ENCODE measurements at places on chromosomes 1 and 21.

GRCh38 chr1:153624965-153625611 is 2.2 kb downstream of the S100A13 start:
- no peak for DNase-seq

GRCh38 chr1:53736290-53736689 is 2.7 kb downstream of the GLIS1 start:
- no peak for DNase-seq

DNA sequence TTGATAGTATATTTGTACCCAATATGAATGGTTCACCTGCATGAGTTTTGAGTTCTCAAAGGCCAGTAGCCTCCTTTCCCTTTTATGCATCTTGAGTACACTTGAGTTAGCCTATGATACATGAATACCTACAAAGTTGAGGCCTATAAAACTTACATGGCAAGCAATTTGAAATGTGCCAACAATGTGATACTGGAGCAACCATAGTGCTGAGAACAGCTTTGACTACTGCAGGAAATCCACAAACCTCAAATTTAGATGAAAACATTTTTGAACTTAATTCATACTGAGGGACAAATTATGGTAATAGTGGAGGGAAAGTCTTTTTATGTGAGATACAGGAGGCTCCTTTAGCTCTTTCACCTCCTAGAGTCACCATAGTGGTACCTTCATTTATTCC is 37.4 kb downstream of the LEPR start:
- no peak for DNase-seq

GRCh38 chr1:178490967-178491366 is 5.8 kb downstream of the CLEC20A start:
- no peak for DNase-seq

GRCh38 chr1:220213382-220213983 is 58.8 kb downstream of the RAB3GAP2 start:
- no peak for DNase-seq

DNA sequence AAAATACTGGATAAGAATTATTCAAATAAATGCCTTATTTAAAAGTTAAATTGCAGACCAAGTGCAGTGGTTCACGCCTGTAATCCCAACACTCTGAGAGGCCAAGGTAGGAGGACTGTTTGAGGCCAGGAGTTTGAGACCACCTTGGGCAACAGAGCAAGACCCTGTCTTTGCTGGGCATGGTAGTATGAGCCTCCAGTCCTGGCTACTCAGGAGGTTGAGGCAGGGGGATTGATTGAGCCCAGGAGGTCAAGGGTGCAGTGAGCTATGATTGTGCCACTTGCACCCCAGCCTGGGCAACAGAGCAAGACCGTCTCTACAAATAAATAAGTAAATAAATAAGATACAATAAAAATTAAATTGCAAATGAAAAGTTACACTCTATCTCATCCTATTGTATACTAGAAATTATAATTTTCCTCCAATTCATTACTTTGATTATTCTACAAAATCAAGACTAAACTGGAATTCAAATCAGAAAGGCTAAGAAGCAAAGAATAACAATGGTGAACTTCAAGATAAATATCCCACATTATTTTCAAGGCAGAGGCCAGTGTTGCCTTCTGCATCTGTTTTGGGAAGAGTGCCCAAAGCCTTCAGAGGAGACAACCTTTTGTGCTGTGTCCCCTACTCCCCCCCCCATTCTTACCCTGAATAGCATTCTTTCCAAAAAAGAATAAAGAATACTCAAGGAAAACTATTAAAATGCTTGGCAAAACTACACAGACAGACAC is 73.3 kb upstream of the IRF2BP2 start:
- DNase-seq, result no peak

GRCh38 chr21:46171996-46172862 is 12.0 kb downstream of the SPATC1L start:
- no peak for DNase-seq

- no peak for DNase-seq
Measured at GRCh38 chr1:14598007-14598497, 433 bp upstream of the KAZN start.

GRCh38 chr1:14138135-14138506 is 438.1 kb downstream of the PRDM2 start:
- no peak for DNase-seq

DNA sequence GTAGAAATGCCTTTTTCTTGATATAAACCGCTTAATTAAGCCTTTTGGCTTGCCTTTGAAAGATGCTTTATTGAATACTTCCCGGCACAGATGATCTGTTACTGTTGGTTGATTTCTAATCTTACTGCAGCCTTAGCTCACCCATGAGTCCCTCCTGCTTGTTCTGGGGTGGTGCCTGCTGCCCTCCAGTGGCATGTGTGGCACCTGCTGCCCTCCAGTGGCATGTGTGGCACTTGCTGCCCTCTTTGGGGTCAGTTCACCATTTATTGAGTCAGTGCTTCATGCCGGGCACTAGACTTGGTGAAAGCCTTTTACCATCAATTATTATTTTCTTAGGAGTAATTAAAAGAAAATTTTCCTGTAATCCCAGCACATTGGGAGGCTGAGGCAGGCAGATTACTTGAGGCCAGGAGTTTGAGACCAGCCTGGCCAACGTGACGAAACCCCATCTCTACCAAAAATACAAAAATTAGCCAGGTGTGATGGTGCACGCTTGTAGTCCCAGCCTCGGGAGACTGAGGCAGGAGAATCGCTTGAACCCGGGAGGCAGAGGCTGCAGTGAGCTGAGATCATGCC is 54.3 kb downstream of the ADARB1 start:
- DNase-seq, result peak; percentile 61

DNA sequence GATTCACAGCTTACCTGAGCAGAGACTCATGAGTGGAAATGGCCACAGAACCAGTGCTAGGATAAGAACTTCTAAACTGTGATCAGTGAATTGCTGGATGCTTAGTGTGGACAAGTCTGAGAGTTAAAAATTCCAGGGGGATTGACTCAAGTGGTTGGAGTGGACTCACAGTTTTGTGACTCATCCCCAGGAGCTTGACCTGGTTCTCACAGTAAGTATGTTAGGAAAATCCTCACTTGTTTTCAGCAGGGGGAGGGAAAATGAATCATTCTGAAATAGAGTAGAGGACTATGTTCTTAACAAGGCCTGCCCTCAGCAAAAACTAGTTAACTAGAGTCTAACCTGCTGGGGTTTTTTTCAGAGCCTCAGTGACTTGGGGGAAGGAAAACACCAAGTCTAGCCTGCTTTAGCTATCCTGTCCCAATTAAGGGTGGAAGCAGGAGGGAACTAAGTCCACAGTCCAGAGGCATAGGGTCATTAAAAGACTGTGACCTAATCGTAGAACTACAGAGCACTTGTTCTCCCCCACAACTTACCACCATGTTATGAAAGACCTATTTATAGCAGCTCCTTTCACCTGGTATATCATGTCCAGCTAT is 6.1 kb upstream of the CDC73 start:
- DNase-seq, result no peak

DNA sequence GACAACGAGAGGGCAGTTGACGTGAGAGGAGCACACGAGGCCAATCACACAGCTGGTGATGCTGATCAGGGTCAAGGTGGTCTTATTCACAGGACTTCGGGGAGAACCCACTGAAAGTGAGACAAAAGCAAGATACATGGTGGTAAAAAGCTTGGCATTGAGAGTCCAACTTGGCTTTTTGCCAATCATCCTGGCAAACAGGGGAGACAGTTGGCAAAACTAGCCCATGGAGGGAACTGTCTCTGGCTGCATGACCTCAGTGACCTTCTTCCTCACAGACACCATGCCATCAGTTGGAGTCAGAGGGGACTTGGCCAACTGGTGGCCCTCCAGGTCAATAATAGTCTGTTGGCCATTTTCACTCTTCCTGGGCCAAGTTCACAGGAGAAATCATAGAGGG is 139.9 kb downstream of the ASTN1 start:
- DNase-seq, result no peak

DNA sequence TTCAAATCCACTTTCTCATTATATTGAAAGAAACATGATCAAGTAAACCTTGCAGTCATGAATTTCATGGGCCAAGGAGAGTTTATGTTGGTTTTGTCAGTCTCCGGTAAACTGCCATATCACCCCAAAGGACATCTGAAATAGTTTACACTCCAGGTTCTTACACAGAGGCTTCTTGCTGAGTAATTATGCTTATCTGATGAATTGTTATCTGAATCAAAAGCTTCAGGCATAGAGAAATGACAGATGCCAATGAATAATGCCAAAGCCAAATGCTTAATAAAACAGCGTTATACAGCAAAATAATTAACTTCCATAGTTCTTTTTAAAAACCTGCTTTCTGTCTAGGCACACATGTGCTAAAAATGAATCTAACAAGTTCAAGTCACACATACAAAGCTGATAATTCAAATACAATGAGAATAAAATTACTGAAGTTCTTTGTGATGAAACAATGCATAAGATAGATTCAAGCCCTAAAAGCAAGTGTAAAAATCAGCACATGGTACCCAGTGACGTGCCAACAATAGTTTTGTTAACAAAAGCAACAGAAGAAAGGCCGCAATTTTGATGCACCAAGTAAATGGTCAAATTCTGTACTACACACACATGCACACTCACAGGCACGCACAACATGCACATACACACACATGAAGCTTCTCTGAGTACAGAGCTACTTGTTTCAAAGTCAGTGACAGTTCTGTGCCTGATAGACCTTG is 109.2 kb downstream of the SLC44A5 start:
- DNase-seq, result no peak

GRCh38 chr21:31397030-31397429 is 53.0 kb upstream of the TIAM1 start:
- DNase-seq, result no peak

- no peak for DNase-seq
Measured at GRCh38 chr1:216142921-216143320, 280.3 kb downstream of the USH2A start.

DNA sequence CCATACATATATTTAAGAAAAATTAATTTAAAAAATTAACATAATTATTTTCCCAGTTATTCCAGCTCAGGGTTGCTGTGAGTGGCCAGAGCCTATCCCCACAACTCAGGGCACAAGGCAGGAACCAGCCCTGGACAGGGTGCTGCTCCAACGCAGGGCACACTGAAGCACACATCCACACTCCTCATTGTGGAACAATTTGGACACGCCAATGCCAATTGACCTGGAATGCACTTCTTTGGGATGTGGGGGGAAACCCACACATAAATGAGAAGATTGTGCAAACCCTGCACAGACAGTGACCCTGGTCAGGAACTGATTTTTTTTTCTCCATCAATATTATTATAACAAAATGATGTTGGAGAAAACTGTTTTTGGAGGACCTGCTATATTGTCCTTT is 23.4 kb downstream of the SAMSN1 start:
- no peak for DNase-seq

- DNase-seq, result no peak
Measured at GRCh38 chr1:213908521-213908920, 79.3 kb upstream of the PROX1 start.
